ENCODE measurements at places on chromosomes 6 and 20. TPM values are rescaled to one million over a fixed set of nuclear protein-coding genes. Genes with fewer than 3 reads are reported as not detected.

The REPS1 gene
- total RNA-seq = 33.6 TPM

The KHDC1 gene
- 0.75 TPM for total RNA-seq

The CLPSL2 gene
- total RNA-seq = not detected

The COL21A1 gene
- 0.35 TPM for total RNA-seq

The TSHZ2 gene
- total RNA-seq = 17.8 TPM

The FILIP1 gene
- total RNA-seq = 49.8 TPM

The TGM3 gene
- total RNA-seq = 0.09 TPM

The CDH4 gene
- total RNA-seq = not detected

The MLIP gene
- total RNA-seq = 2.5 TPM

The C20orf202 gene
- not detected for total RNA-seq

The CCDC170 gene
- 2.7 TPM for total RNA-seq

The PROKR2 gene
- total RNA-seq = not detected

The CCN2 gene
- total RNA-seq = 39.4 TPM

The TGM2 gene
- total RNA-seq = 14.9 TPM

The SLPI gene
- total RNA-seq = 43.3 TPM

The SIRPB2 gene
- total RNA-seq = 0.87 TPM

The DSP gene
- total RNA-seq = 85.2 TPM

The PPIL6 gene
- total RNA-seq = 0.67 TPM

The MATN4 gene
- total RNA-seq = 0.17 TPM

The MYLIP gene
- 40.3 TPM for total RNA-seq

The LHFPL5 gene
- not detected for total RNA-seq

The OTOR gene
- total RNA-seq = not detected

The EPB41L2 gene
- total RNA-seq = 80.1 TPM

The GRIK2 gene
- 1.8 TPM for total RNA-seq

The C6orf58 gene
- total RNA-seq = not detected

The JAG1 gene
- total RNA-seq = 94.4 TPM

The PAQR8 gene
- 81.4 TPM for total RNA-seq

The KHDC1L gene
- total RNA-seq = not detected

The GJA1 gene
- 13.2 TPM for total RNA-seq

The MOCS3 gene
- total RNA-seq = 4.4 TPM

The CLPSL1 gene
- total RNA-seq = not detected

The DPM1 gene
- total RNA-seq = 39.5 TPM

The BNIP5 gene
- total RNA-seq = 8.1 TPM

The AGER gene
- total RNA-seq = 8.1 TPM

The COL11A2 gene
- total RNA-seq = 0.52 TPM

The CTCFL gene
- total RNA-seq = not detected

The SLC17A9 gene
- total RNA-seq = 6.4 TPM

The BEND6 gene
- 1.4 TPM for total RNA-seq

The CCDC167 gene
- total RNA-seq = 5.4 TPM

The BMP6 gene
- total RNA-seq = 0.55 TPM

The DDX43 gene
- total RNA-seq = 0.39 TPM

The OR12D3 gene
- not detected for total RNA-seq

The CDSN gene
- not detected for total RNA-seq

The KCNK5 gene
- total RNA-seq = 33.6 TPM

The HLA-C gene
- 1,478 TPM for total RNA-seq

The STX7 gene
- 63.2 TPM for total RNA-seq

The SRC gene
- 132 TPM for total RNA-seq

The APOM gene
- 2.2 TPM for total RNA-seq

The TRIM15 gene
- 37.2 TPM for total RNA-seq

The AHI1 gene
- 17.7 TPM for total RNA-seq

The DUSP15 gene
- total RNA-seq = 0.58 TPM

The SLC17A1 gene
- not detected for total RNA-seq

The CAGE1 gene
- total RNA-seq = 0.09 TPM
